ENCODE measurements at places on chromosomes 4 and X.

GRCh38 chrX:101136235-101136634 lies 38.2 kb downstream of the CENPI start:
- no peak for DNase-seq

DNA sequence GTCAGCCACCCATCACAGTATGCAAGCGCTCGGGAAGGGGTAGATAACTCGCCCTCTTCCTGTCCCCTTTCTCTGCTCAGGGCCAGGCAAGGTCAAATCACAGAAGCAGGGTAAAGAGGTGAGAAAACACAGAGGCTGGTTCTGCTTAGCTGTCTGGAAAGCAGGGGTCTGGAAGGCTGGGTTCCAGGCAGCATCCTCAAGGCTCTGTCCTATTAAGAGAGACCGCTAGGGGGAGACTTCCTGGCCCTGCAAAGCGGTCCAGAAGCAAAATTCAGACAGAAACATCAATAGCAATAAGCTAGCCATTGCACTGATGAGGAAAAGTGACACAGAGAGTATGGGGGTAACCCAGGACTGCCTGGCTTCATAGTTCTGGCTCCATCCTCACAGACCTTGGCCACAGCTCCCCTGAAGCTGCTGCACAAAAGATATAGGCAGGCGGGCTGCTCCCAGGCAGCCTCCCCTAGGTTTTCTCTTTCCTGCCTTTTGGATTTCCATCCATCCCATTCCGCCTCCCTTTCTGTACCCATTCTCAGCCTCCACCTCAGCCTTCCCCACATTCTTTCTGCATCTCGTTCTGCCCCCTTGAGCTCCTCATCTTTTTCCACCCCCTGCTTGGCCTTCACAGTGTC lies 308.5 kb downstream of the EVC2 start:
- DNase-seq = peak; percentile 37

- no peak for DNase-seq
These were observed 227.8 kb downstream of the KDR start for GRCh38 chr4:54897590-54897989.

DNA sequence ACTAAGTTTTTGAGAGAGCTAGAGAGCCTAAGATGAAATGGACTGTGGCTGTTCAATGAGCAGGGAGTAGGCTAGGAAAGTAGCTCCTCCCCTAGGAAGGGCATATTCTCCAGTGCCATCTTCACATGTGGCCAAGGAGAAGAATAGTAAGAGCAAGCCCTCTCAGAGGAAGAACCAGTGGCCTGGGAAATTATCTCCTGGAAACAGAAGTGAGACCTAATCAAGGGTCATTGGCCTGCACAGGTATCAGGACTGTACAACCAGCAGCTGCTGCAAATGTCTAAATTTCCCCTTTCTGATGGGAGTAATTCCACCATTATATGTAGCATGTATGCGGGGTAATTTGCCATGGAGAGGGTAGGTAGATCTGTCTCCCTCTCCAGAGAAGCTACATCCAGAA lies 334.8 kb upstream of the RASGEF1B start:
- DNase-seq = no peak

DNA sequence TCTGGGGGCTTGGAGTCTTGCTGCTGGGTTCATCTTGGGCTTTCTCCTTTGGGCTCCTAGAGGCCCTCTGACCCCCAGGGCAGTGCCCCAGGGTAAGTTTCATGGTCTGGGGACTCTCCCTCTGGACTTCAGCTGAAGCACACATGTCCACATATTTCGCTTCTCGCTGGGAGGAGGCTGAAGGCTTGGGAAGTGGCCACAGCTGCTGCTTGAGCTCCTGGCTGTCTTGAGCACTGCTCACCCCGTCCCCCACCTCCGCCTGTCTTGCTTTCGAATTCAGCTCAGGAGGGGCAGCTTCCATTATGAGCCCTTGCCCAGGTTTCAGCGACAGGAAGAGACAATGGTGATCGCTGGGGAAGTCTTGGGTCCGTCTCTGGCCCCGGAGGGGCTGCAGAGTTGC lies 3.7 kb downstream of the C4orf54 start:
- DNase-seq = no peak

DNA sequence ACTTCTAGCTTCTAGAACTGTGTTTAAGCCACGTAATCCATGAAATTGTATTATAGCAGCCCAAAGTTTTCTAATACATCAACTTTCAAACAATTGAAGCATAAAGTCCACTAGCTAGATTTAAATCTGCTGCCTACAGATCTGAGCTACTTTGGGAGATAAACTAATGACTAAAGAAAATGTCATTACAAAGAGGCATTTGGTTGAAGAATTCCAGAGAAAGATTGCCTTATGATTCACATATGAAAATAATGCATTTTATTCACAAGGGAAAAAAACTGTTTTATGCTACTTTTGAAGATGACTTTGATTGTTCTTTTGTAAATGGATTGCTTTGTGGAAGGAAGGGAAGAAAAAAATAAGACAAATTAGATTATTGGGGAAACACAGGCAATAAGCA lies 124.1 kb upstream of the SLIT2 start:
- no peak for DNase-seq

- DNase-seq = peak; percentile 41
These were observed 100.2 kb downstream of the FNIP2 start for GRCh38 chr4:158869001-158869400.

All from left lung (tissue), 14 donors.